ENCODE measurements at places on chromosomes 11 and 22. TPM values are rescaled to one million over a fixed set of nuclear protein-coding genes. Genes with fewer than 3 reads are reported as not detected.

DNA sequence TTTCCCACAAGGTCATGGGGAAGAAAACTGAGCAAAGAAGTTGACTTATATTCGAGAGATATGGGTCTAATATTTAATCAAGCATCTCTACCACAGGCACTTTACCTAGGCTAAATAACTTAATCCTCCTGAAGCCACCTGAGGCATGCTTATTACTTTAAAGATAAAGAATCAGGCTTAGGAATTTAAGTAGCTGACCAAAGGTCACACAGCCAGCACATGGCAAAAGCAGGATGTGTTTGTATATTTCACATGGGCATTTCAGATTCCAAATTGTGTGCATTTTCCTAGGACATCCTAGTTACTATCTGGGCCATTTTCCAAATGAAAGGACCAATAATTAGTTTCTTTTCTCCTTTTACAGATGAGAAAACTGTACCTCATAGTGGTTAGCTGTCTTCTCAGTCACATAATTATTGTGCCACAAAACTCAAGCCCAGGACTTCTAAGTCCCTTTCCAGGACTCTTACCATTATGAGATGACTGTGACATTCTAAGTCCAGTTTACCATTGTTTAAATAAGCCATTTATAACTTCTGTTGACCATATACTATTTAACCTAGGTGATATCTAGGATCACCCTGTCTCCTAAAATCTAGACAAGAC, 112.1 kb upstream of the ZC3H12C start:
- no peak for DNase-seq

DNA sequence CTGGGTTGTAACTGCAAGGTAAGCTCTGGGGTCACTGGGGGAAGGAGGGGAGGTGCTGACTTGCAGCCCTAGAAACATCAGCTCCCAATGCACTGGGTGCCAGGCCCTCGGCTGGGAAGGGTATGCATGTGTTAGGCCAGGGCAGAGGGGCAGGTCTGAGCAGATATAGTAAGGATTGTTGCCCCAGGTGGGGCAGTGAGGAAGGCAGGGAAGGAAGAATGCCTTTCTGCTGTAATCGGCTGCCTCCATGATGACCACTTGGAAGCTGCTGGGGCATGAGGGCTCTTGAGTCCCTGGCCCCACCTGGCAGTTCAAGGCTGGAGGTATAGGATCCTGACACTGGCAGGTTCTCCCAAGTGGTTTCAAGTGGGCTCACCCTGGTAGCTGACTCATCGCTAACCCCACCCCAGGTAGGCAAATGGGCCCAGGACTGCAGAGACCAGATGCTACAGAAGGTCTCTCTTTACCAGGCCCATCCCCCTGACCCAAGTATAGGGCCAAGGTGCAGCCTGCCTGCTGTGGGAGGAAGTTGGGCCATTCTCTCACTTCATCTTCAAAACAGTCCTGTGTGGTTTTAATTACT, 56.7 kb downstream of the TIMP3 start:
- DNase-seq: no peak

DNA sequence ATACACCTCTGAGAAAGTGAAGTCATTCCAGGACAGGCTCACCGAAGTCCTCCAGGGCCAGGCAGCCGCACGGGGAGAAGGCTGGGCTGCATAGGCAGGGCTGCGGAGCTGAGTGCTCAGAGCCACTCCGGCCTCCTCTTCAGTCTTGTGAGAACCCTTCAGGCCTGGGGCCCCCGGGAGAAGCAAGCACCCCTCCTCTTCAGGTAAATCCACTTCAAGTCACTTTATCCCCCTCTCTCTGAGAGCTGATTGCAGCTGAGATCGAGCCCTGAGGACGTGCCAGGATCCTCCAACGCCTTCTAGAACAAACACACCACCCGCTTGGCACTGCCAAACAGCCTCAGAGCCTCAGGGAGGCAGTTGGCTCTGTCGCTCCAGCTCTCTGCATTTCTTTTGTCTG, 1526.3 kb downstream of the BRD1 start:
- no peak for DNase-seq

DNA sequence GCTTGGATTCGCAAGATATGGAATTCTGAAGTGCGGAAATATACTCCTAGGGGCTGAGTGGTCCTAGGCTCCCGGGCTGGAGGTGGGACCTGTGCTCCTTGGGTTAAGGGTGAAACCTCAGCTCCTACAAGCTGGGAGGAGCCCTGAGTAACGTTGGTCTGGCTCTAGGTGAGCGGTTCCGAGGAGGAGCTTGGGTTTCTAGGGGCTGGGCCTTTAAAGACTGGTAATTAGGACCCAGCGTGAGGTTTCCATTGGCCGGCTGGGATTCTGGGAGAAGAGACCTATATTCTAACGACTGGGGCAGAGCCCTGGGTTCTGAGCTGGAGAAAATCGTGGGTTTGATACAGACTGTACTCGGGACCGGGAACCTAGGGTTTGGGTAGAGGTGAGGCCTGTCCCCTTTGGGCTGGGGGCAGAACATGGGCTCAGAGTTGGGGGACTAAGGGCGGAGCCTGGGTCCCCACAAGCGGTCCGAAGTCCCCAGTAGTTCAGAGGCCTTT, 882 bp upstream of the MAP4K2 start:
- no peak for DNase-seq

DNA sequence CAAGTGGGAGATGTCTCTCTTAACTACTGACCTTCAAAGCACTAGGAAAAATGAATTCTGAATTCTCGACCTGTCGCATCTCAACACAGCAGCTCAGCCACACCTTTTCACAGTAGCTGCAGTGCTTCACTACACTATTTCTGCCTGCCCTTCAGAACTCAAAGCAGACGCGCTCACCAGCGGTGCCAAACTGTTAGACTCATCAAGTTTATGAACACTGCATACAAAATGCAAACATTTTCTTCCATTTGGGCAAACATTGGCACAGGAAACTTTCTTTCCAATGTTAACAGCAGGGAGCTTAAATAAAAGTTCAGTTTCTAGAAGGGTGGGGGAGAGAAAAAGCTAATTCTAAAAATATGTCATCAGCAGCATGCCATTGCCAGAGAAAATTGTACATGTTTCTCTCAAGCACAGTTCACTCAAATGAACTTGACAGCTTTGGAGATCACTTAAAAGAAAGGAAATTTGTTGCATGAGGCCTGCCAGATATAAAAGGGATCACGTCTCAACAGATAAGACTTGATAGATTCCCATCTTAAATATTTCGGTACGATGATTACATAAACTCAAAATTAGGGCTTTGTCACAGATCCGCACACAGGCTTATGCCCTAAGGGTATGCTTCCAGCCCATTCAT, 82.7 kb downstream of the CADM1 start:
- no peak for DNase-seq

- DNase-seq: no peak
Measured at GRCh38 chr11:96172604-96173003, 170.4 kb downstream of the MAML2 start.

- no peak for DNase-seq
Measured at GRCh38 chr11:9604134-9604533, 30.7 kb downstream of the WEE1 start.

DNA sequence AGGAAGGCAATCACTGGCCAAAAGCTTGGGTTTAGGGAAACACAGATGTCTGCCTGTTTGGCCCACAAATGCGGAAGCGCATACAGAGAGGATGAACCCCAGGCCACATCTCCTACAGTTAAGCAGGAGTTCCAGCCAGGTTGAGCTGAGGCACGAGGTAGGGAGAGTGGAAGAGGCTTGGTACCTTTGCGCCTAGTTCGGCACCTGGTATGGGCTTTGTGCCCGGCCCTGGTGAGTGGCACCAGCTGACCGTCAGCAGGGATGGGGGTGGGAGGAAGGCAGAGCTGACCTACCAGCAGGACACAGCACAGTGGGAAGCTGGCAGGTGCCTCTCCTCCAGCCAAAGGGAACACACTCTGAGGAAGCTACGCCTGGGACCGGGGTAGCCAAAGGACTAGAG, 57.6 kb downstream of the KCNC1 start:
- no peak for DNase-seq

GRCh38 chr22:25623310-25623734, 58.8 kb downstream of the GRK3 start:
- no peak for DNase-seq

- DNase-seq: no peak
Measured at GRCh38 chr22:21755851-21756284, 20.3 kb upstream of the YPEL1 start.

GRCh38 chr11:126383339-126384335, 28.2 kb downstream of the ST3GAL4 start:
- no peak for DNase-seq

DNA sequence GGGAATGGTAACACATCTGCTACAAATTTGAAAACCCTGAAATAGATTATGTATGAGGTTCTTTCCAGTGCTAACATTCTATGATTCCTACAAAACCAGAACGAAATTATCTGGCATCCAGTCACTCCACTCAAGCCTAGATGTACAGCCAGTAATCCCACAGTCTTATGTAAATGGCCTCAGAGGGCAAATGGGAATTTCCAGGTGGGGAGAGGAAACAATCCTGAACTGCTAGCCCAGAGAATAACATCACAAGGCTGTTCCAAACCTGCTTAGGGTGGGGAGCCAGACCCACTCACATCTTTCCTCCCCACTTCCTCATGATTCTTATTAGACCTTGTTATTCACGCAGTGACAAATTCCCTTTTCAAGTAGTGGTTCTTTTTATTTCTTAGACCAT, 3.5 kb downstream of the FIBIN start:
- no peak for DNase-seq

- no peak for DNase-seq
Measured at GRCh38 chr11:64009710-64010109, 23.5 kb downstream of the OTUB1 start.

DNA sequence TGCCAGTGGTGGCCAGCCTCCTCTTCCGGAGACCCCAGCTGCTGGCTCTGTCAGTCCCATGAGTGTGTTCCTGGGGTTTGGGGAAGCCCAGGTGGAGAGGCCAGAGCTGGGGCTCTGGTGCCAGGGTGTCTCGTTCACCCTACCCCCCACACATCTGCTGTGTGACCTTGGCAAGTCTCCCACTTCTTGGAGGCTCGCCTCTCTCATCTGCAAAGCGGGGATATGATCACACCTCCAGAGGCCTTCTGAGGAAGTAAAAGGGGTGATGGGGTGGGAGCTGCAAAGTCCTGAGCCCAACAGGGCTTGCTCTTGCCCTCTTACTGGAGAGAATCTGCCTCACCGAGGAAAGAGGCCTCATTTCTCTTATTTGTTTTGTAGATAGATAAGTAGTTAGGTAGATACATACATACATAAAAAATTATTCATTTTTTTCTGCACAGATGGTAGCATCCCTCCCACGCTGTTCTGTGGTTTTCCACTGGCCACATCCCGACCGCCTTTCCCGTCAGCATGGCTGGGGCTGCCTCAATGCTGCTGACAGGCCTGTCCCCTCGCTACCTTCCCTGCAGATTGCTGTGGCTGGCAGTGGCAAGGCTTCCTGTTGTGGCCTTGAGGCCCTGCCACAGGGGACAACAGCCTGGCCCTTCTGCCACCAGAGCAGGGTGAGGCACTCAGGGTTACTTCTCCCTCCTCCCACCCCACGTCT, 23.9 kb downstream of the MYO7A start:
- DNase-seq: peak; percentile 29

- DNase-seq: no peak
Measured at GRCh38 chr22:43526946-43527345, 115.1 kb downstream of the MPPED1 start.

DNA sequence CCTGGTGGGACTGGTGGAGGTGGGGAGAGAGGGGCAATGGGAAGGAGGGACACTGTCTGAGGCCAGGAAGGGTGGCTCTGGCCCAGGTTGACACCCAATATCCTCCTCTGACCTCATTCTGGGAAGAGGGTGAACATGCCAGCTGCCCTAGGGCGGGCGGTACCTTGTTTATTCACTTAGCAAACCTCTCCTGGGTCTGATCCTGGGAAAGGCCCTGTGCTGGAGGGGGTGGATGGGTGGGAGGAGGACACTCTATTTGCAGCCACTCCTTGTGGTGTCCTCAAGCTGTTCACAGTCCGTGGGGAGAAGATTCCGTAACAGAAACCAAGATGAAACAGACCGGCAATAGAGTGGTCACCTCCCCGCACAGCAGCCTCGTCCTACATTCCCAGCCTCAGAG, 49.7 kb upstream of the EIF3D start:
- no peak for DNase-seq

GRCh38 chr11:133497477-133498140, 34.7 kb downstream of the OPCML start:
- DNase-seq: no peak

GRCh38 chr11:134149371-134149770, 74.4 kb downstream of the NCAPD3 start:
- no peak for DNase-seq

- no peak for DNase-seq
Measured at GRCh38 chr11:127334466-127334865, 333.9 kb upstream of the KIRREL3 start.

GRCh38 chr22:32165681-32166080, 6.6 kb upstream of the C22orf42 start:
- DNase-seq: no peak

DNA sequence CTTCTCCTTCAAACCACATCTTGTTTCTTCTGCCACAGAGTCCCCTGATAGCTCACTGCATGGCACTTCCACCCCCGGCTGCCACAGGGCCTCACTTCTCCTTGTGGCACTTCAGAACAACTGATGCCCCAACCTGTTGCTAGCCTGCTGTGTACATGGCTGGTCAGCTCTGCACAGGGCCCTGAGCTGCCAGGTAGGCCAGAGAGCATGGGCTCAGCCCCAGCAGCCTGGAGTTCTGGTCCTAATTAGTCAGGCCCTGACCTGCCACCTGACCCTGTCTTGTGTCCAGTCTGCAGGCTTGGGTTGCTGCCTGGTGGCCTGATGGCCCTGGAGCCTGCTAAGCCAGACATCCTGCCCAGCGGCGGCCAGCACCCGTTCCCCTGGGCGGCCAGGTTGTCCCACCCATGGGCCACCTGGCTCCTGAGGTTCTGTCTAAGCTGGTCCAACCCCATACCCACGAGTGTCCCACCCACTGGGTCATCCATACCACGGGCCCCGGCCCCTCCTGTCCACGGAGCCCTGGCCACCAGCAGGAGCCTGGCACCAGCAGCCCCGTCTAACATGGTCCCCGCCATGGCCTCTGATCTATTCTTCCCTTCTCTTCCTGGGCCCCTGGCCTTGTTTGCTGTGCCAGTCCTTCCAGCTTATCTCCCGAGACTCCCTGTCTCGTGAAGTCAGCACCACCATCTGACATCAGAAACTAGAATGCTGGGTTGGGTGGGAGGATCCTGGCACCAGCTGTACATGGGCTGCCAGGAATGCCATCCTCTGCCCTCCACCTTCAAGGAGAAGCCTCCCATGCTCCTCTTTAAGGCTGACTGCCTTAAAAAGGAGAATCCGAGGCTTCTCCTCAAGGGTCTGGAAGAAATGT, 3.1 kb upstream of the CERK start:
- DNase-seq: no peak

- no peak for DNase-seq
Measured at GRCh38 chr22:43926349-43926710, 2.7 kb downstream of the PNPLA3 start.

The LRRN4CL gene
- 0.12 TPM for total RNA-seq

The AIFM3 gene
- 1.2 TPM for total RNA-seq

The PAX6 gene
- total RNA-seq: not detected

The GALNT18 gene
- total RNA-seq: 0.20 TPM

The RASSF7 gene
- total RNA-seq: 20.0 TPM

The CBLIF gene
- not detected for total RNA-seq

The IGF2 gene
- not detected for total RNA-seq

The SCN2B gene
- total RNA-seq: not detected

The VSIG2 gene
- total RNA-seq: 0.78 TPM

The MEI1 gene
- total RNA-seq: 56.7 TPM

The P2RY6 gene
- total RNA-seq: 1.8 TPM

The SCGB1A1 gene
- not detected for total RNA-seq

The YPEL1 gene
- total RNA-seq: 5.2 TPM

The KCNK4 gene
- total RNA-seq: not detected

The LUZP2 gene
- total RNA-seq: not detected

The TMEM109 gene
- 99.8 TPM for total RNA-seq
